CD4-positive, alpha-beta T cell treated with Interleukin-4 for 1 hour (primary cell): ENCODE measurements at places on chromosomes 4 and X.

GRCh38 chrX:32137525-32137924 is 1065.7 kb upstream of the FTHL17 start:
- DNase-seq, result no peak

GRCh38 chrX:41857670-41858069 is 65.7 kb downstream of the CASK start:
- DNase-seq, result no peak

- no peak for DNase-seq
Measured at GRCh38 chr4:119081943-119082342, 53.7 kb upstream of the MYOZ2 start.

DNA sequence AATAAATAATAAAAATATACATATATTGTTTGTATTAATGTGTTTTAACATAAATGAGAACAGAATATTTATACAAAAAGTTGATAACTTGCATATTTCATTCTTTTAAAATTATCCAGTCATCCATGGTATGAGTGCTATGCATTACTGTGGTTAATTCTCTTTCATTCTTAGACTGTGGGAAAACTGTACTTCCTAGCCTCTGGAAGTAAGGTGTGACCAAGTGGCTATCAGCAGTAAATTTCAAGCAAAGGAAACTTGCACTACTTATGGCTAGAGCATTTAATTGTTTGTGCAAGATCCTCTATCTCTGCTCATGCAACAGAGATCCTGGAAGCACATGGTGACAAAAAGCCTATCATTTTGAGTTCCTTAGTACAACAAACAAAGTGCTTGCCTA is 1054.5 kb upstream of the PABPC4L start:
- no peak for DNase-seq

- no peak for DNase-seq
Measured at GRCh38 chr4:113824396-113824795, 62.9 kb upstream of the CAMK2D start.

DNA sequence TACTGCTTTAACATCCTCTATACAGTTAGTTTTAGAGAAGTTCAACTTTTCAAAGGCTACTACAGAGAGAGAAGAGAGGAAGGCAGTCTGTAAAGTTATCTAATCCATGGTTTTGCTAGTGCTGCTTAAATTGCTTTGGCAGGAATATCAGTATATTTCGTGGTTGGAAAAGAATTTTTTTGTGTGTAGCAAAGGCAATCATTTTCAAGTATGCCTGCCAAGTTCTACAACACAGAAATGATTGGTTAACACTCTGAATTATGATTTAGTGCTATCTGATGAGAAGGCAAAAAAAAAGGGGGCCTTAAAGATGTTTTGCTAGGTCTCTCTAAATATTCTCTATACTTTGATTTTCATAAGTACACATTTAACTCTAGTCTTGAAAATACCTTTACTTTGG is 133.1 kb downstream of the JADE1 start:
- DNase-seq, result no peak

DNA sequence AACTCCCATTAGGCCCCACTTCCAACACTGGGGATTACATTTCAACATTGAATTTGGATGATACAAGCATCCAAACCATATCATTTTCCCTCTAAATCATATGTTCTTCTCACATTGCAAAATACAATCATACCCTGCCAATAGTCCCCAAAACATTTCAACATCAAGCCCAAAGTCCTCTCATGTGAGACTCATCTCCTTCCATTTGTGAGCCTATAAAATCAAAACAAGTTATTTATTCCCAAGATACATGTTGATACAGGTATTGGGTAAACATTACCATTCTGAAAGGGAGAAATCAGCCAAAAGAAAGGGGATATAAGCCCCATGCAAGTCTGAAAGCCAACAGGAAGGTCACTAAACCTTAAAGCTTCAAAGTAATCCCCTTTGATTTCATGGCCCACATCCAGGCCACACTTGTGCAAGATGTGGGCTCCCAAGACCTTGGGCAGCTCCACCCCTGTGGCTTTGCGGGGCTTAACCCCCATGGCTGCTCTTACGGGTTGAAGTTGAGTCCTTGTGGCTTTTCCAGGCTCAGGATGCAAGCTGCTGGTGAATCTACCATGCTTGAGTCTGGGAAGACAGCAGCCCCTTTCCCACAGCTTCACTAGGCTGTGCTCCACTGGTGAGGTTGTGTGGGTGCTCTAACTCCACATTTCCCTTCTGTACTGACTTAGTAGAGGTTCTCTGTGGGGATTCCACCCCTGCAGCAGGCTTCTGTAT is 40.6 kb upstream of the SERTM2 start:
- no peak for DNase-seq

- DNase-seq, result no peak
Measured at GRCh38 chrX:5829060-5829459, 399.6 kb downstream of the NLGN4X start.
